Right renal pelvis (tissue), 4 donors: ENCODE measurements at places on chromosomes 5 and 9.

- DNase-seq = no peak
Measured at GRCh38 chr5:35852084-35852734, 4.5 kb upstream of the IL7R start.

GRCh38 chr5:33840927-33841547 is 50.8 kb downstream of the ADAMTS12 start:
- DNase-seq = no peak

GRCh38 chr5:180718810-180719453 is 20.9 kb downstream of the OR2Y1 start:
- peak; percentile 32 for DNase-seq

- DNase-seq = peak; percentile 39
Measured at GRCh38 chr9:125889476-125890419, 142.6 kb downstream of the PBX3 start.

GRCh38 chr9:116975126-116975525 is 288.0 kb downstream of the TRIM32 start:
- no peak for DNase-seq

DNA sequence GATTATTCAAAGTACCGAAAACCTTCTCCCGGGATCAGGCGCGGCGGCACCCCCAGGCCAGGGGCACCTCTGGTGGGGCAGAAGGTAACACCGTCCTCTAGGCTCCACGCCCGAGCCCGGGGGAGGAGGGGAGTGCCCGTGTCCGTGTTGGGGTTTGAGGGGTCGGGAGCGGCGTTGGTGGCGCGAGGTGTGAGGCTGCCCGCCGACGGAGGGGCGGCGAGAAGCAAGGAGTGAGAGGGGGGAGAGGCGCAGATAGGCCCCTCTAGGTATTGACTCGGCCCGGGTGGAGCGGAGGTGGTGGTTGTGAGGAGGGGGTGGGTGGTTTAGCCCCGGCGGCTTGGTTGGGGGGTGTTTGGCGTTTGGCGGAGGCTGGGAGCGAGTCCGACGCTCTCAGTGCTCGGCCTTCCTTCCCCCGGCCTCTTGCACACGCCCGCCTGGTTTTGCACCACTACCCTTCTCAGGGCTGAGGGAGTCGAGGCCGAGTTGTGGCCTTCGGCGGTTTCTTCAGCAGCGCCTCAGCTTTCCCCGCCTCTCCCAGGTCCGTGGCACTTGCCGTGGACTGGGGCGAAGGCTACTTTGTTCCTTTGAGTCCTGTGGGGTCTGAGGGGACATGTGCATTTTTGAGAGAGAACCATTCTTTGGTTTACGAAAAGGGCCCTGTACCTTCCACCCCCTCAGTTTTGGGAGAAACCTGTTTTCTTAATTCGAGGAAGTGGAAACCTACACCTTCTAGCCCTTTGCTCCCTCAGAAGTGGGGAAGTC is 450 bp downstream of the GPBP1 start:
- DNase-seq = peak; percentile 40

- no peak for DNase-seq
Measured at GRCh38 chr5:58925627-58926540, 343.0 kb downstream of the RAB3C start.

GRCh38 chr5:105167092-105167491 is 1604.5 kb upstream of the NUDT12 start:
- no peak for DNase-seq

- no peak for DNase-seq
Measured at GRCh38 chr5:158812408-158812807, 287.3 kb downstream of the EBF1 start.

GRCh38 chr9:115513148-115513547 is 395.2 kb upstream of the TNC start:
- no peak for DNase-seq

- DNase-seq = no peak
Measured at GRCh38 chr5:17978954-17979353, 344.7 kb downstream of the TAF11L14 start.

- DNase-seq = no peak
Measured at GRCh38 chr9:93292288-93292615, 108.3 kb downstream of the WNK2 start.

- DNase-seq = no peak
Measured at GRCh38 chr5:2205596-2206226, 323.0 kb upstream of the IRX4 start.

GRCh38 chr5:41445937-41446563 is 64.4 kb downstream of the PLCXD3 start:
- DNase-seq = no peak

DNA sequence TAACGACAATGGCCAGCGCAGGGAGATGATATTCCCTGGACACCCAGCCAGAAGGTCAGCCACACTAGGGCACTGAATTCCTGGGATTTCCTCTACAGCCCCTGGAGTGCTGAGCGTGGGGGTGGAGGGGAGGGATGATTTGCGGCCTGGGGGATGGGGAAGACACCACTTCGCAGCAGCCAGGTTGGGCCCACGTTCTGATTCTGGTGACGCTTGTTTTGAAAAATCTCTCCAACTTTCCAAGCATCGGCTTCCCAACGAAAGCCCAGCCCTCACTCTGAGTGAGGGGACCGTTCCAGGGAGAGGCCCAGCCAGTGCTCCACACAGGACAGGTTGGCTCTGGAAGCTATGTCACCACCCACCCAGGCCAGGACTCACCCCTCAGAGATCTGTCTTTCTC is 5.4 kb downstream of the GFPT2 start:
- DNase-seq = no peak

GRCh38 chr5:51047369-51047768 is 335.9 kb upstream of the ISL1 start:
- no peak for DNase-seq

DNA sequence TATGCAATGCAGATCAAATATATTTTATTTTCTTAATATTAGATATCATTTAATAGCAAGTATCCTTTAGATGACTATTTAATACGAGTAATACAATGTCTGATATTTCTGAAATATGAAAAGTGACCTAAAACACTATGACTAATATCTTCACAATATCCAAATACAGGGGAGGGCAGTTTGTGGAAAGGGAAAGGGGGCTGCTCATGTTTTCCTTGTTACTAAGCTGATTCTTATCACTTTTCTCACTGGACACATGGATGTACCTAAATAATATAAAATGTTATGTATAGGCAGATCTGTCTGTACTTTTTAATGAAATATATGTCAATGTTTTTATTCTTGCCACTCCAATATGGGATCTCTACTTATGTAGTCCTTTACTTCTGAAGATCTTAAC is 1879.1 kb upstream of the ACO1 start:
- DNase-seq = no peak

GRCh38 chr9:82526577-82526976 is 536.4 kb downstream of the RASEF start:
- no peak for DNase-seq

DNA sequence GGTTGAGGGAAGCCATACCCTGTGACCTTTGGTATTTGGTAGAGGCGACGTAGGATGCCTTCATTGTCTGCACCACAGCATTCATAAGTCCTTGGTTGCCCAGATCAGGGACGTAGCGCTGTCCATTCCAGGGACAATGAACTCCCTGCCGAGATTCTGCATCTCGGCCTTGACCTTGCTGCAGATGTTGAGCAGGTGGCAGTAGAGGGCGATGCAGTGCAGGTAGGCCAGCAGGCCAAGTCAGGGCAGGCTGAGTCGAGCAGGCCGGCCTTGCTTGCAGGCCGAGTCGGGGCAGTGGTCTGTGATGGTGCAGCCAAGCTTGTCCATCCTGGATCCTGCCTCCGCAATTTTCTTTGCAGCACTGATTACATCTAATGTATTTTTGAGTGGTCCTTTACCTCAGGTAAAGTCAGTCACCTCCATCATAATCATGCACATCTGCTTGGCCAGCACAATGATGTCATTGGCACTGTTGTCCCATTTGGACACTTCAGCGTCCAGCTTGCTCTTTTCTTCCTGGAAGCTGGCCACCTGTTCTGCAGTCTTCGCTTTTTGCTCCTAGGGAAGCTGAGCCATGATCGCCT is 93.4 kb upstream of the CCDC112 start:
- no peak for DNase-seq

- no peak for DNase-seq
Measured at GRCh38 chr5:127206320-127207113, 84.1 kb upstream of the MEGF10 start.

GRCh38 chr5:624118-624950 is 12.2 kb downstream of the CEP72 start:
- no peak for DNase-seq
